Caco-2 (cell line): ENCODE measurements at places on chromosomes 11 and 22. TPM values are rescaled to one million over a fixed set of nuclear protein-coding genes. Genes with fewer than 3 reads are reported as not detected.

GRCh38 chr11:78031629-78032028 lies 8.6 kb upstream of the KCTD14 start:
- H3K27me3 ChIP-seq: no peaks in the 10 kb centered on the region
- peaks cover 6% of the 10 kb centered on the region; the same call in 1 of the 2 replicates for H3K4me1 ChIP-seq
- H3K36me3 ChIP-seq: no peaks in the 10 kb centered on the region
- no peak overlapping the region for H3K27ac ChIP-seq
- no peak overlapping the region for H3K4me3 ChIP-seq

GRCh38 chr11:105034813-105035620 lies at the start of gene CASP1:
Gene CASP1, minus strand, starts transcription at chr11:105035144. Its CDS starts 31 bp downstream, at chr11:105035113.
- no peaks in the 10 kb centered on the region for H3K36me3 ChIP-seq
- H3K27ac ChIP-seq: no peak within 1 kb of the TSS
- H3K27me3 ChIP-seq: no peaks in the 10 kb centered on the region
- peaks cover 4% of the 10 kb centered on the region for H3K4me1 ChIP-seq
- no peak within 1 kb of the TSS for H3K4me3 ChIP-seq
- DNase-seq: no peak

Gene TBX10
- not detected in 2 replicates for total RNA-seq

GRCh38 chr11:63598556-63598955 lies 15.7 kb downstream of the PLAAT3 start:
- no peaks in the 10 kb centered on the region for H3K27me3 ChIP-seq
- H3K4me3 ChIP-seq: no peak overlapping the region
- H3K36me3 ChIP-seq: no peaks in the 10 kb centered on the region; the same call in 1 of the 2 replicates
- no peaks in the 10 kb centered on the region for H3K4me1 ChIP-seq
- DNase-seq: no peak
- H3K27ac ChIP-seq: no peak overlapping the region

GRCh38 chr22:48098243-48098920 lies 1335.9 kb downstream of the TBC1D22A start:
- no peaks in the 10 kb centered on the region for H3K36me3 ChIP-seq
- DNase-seq: no peak
- no peaks in the 10 kb centered on the region for H3K27me3 ChIP-seq
- no peak overlapping the region for H3K27ac ChIP-seq
- no peaks in the 10 kb centered on the region for H3K4me1 ChIP-seq
- no peak overlapping the region for H3K4me3 ChIP-seq
